A549 treated with GW870086 at 1 μM for 4 hours (cell line): ENCODE measurements at places on chromosomes 16 and 17. TPM values are rescaled to one million over a fixed set of nuclear protein-coding genes. Genes with fewer than 3 reads are reported as not detected.

The NHERF2 gene
- 48.2 to 73.8 TPM (median 68.4 TPM) in 5 replicates for total RNA-seq

The CYB561 gene
- 28.5 to 37.6 TPM (median 35.8 TPM) in 5 replicates for total RNA-seq

The TBX21 gene
- 0.06 to 0.19 TPM (median 0.10 TPM) in 5 replicates for total RNA-seq

The CD300E gene
- total RNA-seq, result not detected in 5 replicates

The NDRG4 gene
- total RNA-seq, result 26.7 to 33.0 TPM (median 31.0 TPM) in 5 replicates

The TBC1D3L gene
- 9.6 to 13.3 TPM (median 12.9 TPM) in 5 replicates for total RNA-seq

The CD300H gene
- total RNA-seq, result 0.29 to 1.9 TPM (median 0.50 TPM) in 5 replicates

The GNGT2 gene
- total RNA-seq, result 0.58 to 1.1 TPM (median 0.87 TPM) in 5 replicates

The TP53TG3 gene
- total RNA-seq, result 0.61 to 1.00 TPM (median 0.79 TPM) in 4 of 5 replicates, not detected in the other

The ERN2 gene
- not detected in 5 replicates for total RNA-seq

The ITGB4 gene
- total RNA-seq, result 74.8 to 94.7 TPM (median 80.4 TPM) in 5 replicates

The CHST4 gene
- 0.08 TPM in 1 of 5 replicates, not detected in the others for total RNA-seq

The BEAN1 gene
- 3.8 to 7.1 TPM (median 5.0 TPM) in 5 replicates for total RNA-seq

The C1QL1 gene
- 17.0 to 30.5 TPM (median 28.7 TPM) in 5 replicates for total RNA-seq

The PABPN1L gene
- not detected in 5 replicates for total RNA-seq

The WSCD1 gene
- total RNA-seq, result 1.9 to 3.9 TPM (median 3.2 TPM) in 5 replicates

The E4F1 gene
- total RNA-seq, result 15.7 to 26.0 TPM (median 24.9 TPM) in 5 replicates

The TP53TG3C gene
- 0.18 to 0.79 TPM (median 0.26 TPM) in 5 replicates for total RNA-seq

The DNAH3 gene
- total RNA-seq, result 0.08 to 0.22 TPM (median 0.15 TPM) in 5 replicates

The ASPA gene
- not detected in 5 replicates for total RNA-seq

The AKAP1 gene
- total RNA-seq, result 45.5 to 54.8 TPM (median 52.1 TPM) in 5 replicates

The WFIKKN1 gene
- 0.06 to 0.19 TPM (median 0.14 TPM) in 5 replicates for total RNA-seq

The ZNF75A gene
- total RNA-seq, result 9.1 to 11.4 TPM (median 10.3 TPM) in 5 replicates

The TSPAN10 gene
- total RNA-seq, result 4.2 to 5.9 TPM (median 4.7 TPM) in 5 replicates

The NACA2 gene
- total RNA-seq, result not detected in 5 replicates

The VAC14 gene
- total RNA-seq, result 28.0 to 37.2 TPM (median 33.5 TPM) in 5 replicates

The CBLN1 gene
- total RNA-seq, result 0.13 to 0.23 TPM in 2 of 5 replicates, not detected in the others

The COG8 gene
- total RNA-seq, result 20.4 to 27.1 TPM (median 26.7 TPM) in 5 replicates

The SLC12A3 gene
- total RNA-seq, result not detected in 5 replicates

The BRD7 gene
- total RNA-seq, result 53.0 to 64.5 TPM (median 54.9 TPM) in 5 replicates

The PRSS21 gene
- 0.15 TPM in 1 of 5 replicates, not detected in the others for total RNA-seq

The IRX6 gene
- total RNA-seq, result not detected in 5 replicates

The TMED6 gene
- not detected in 5 replicates for total RNA-seq

The ARL5C gene
- 0.06 TPM in 1 of 5 replicates, not detected in the others for total RNA-seq

The TIMP2 gene
- total RNA-seq, result 201 to 255 TPM (median 228 TPM) in 5 replicates

The MRM3 gene
- total RNA-seq, result 41.2 to 52.5 TPM (median 42.9 TPM) in 5 replicates

The ZDHHC7 gene
- total RNA-seq, result 68.1 to 77.4 TPM (median 77.1 TPM) in 5 replicates

The CLEC19A gene
- total RNA-seq, result 0.06 to 0.15 TPM (median 0.11 TPM) in 4 of 5 replicates, not detected in the other

The WIPI1 gene
- total RNA-seq, result 10.3 to 14.8 TPM (median 11.8 TPM) in 5 replicates

The ST6GALNAC2 gene
- total RNA-seq, result 0.10 to 0.67 TPM (median 0.47 TPM) in 5 replicates

The PARD6A gene
- 1.5 to 2.6 TPM (median 2.3 TPM) in 5 replicates for total RNA-seq

The SEPTIN12 gene
- total RNA-seq, result not detected in 5 replicates

The KRTAP4-5 gene
- total RNA-seq, result not detected in 5 replicates

The GAS2L2 gene
- total RNA-seq, result 0.07 to 0.12 TPM (median 0.09 TPM) in 3 of 5 replicates, not detected in the others

The RNF40 gene
- 71.8 to 88.1 TPM (median 83.4 TPM) in 5 replicates for total RNA-seq

The KRTAP2-3 gene
- not detected in 5 replicates for total RNA-seq

The KRTAP17-1 gene
- total RNA-seq, result not detected in 5 replicates
